Hematopoietic multipotent progenitor cell treated with erythropoietin and hydrocortisone succinate and interleukin-3 and kit ligand, for 17 days (in vitro differentiated cells): ENCODE measurements at places on chromosomes 4 and X.

GRCh38 chr4:5960252-5960880 is 57.9 kb downstream of the C4orf50 start:
- no peak for DNase-seq

DNA sequence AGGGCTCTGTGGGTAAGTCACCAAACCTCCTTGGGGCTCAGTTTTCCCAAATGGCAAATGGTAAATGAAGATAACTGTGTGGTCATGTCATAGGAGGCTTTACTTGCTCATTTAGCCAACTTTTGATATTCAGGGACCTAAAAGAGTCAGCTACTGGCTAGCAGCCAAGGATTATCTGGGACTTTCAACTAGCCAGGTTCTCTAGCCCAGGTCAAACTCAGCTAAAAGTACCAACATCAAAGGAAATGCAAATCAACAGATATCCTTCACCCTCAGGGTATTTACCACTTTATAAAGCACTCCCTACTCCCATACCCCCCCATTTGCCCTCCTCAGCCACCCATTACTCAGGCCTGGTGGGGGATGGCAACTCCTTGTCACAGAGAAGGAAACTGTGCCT is 7.5 kb downstream of the AMER1 start:
- peak; percentile 27 for DNase-seq

- no peak for DNase-seq
Observed at GRCh38 chr4:70372760-70373159, 10.2 kb upstream of the SMR3B start.

DNA sequence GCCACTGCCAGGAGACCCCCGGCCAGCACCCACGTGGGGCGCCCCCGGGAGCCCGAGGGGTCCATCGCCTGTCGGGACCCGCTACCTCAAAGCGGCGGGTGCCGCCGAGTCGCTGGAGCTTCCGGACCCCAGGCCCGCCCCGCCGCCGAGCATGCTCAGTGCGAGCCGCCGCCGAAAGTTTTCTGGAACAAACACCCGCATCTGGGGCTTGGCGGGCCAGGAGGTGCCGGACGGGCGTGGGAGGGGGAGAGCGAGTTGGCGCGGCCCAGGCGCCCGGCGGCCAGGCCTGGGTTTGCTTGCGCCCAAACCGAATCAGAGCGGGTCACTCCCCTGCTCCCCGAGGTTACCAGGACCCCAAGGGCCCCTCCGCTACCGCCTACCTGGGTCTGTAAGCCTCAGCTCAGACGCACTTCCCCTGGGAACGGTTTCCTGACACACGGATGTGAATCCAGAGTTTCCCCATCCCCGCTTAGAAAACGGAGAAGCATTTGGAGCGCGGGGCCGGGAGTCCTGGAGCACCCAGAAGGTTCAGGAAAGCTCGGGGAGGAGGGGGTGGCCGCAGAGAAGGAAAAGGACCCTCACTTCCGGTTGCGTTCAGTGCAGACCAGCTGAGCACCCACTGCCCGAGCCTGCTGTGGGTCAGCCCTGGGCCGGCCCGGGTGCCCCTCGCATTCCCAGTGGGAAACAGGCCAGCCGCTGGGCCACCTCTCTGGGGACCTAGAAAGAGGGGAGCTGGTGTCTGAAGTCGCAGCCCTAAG is at the start of gene EVC2:
TSS of gene EVC2 (minus strand) at position 111 of the 758 bp plus-strand sequence. CDS start at position 65, 46 bp downstream.
- no peak for DNase-seq

GRCh38 chr4:153276971-153277370 is 67.5 kb upstream of the MND1 start:
- no peak for DNase-seq

GRCh38 chr4:185800266-185800945 is 11.6 kb downstream of the SORBS2 start:
- no peak for DNase-seq

DNA sequence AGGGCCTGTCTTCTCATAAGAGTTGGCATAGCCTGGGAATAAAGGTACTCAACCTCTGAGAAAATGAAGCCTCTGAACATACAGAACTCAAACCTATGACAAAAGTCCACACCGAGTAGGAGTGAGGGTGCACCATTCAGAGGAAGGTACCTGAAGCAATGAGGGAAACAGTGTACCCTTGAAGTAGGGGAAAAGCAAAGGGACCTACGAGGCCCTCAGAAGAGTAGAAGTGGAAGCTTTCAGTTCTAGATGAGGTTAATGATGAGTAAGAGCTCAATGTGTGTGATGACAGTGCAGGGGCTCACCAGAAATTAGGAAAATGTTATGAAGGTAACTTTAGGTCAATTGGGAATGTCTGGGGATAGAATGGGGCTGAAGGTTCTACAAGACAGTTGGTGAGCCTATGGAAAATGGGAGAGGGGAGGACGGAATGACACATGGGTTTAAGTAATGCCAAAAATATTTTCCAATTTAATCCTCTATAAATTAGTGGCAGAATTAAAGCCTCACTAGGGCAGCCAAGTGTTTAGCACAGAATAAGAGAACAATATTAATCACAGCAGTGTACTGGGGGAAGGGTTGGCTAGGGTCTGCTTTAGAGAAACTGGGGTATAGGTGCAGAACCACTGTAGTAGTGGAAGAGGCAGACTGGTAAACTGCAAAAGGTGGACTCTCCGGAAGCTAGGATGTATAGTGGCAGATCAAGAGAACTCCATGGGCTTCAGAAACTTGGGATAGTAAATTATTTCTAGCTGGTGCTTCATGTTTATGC is 39.8 kb downstream of the RAB33A start:
- no peak for DNase-seq
